ENCODE measurements at places on chromosomes 3 and 15. TPM values are rescaled to one million over a fixed set of nuclear protein-coding genes. Genes with fewer than 3 reads are reported as not detected.

DNA sequence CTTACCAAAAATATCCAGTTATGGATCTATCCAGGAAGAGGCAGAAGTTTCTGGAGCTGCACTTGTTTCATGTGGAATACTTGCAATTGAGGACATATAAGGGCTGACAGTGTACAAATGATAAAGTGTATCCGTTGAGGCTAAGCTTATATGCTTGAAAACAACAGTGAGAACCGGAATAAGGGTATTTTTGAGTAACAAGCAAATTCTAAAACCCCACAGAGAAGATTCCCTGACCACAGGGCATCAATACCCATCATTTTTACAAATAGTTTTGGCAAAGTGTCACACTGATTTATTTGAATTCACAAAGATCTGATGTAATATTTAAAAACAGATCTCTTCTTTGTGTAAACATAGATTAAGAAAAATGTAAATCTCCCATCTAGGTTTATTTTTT, 208.4 kb downstream of the FMN1 start:
- no peaks in the 10 kb centered on the region for H3K36me3 ChIP-seq
- no peaks in the 10 kb centered on the region for H3K27me3 ChIP-seq
- DNase-seq: no peak
- no peaks in the 10 kb centered on the region for H3K4me1 ChIP-seq
- H3K4me3 ChIP-seq: no peak overlapping the region
- H3K27ac ChIP-seq: no peak overlapping the region

- no peaks in the 10 kb centered on the region for H3K36me3 ChIP-seq
- no peak for DNase-seq
- no peak overlapping the region for H3K4me3 ChIP-seq
- H3K27me3 ChIP-seq: no peaks in the 10 kb centered on the region
- H3K27ac ChIP-seq: no peak overlapping the region
These were observed 17.3 kb upstream of the ATG7 start for GRCh38 chr3:11254876-11255275.

DNA sequence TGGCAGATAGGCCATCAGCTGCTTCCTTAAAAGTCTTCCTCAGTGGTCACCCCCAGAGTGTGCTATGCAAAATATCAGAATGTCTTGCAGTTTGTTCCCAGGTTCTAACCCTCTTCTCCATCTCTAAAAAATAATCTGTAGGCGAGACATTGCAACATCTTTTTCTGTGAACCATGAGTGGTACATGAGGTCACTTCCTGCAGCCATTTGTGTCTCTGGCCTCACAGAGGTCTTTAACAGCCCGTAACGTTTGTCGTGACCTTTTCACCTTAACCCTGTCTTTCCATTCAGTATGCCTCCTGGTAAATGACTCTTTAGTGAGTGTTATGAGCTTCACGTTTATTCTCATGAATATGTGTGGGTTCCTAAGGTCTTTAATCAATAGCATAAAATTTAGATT, 145.4 kb downstream of the KLHL25 start:
- peak overlapping the region; percentile 57 for H3K27ac ChIP-seq
- no peak for DNase-seq
- H3K36me3 ChIP-seq: peaks cover 46% of the 10 kb centered on the region
- H3K4me1 ChIP-seq: peaks cover 40% of the 10 kb centered on the region
- H3K4me3 ChIP-seq: no peak overlapping the region

DNA sequence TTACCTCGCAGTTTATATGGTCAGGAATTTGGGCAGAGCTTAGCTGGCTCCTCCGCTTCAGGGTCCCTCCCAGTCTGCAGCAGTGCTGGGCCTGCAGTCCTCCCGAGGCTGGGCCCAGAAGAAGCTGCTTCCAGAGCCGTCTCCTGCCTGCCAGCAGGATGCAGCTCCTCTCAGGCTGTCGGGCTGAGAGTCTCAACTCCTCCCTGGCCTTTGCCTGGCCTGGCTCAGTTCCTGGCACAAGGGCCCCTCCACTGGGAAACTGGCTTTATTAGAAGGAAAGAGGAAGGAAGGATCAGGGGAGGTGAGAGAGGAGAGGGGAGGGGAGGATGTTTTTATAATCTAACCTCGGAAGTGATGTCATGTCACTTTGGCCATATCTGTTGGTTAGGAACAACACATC, 72.8 kb downstream of the GABRG3 start:
- no peak for DNase-seq
- H3K36me3 ChIP-seq: no peaks in the 10 kb centered on the region
- H3K4me1 ChIP-seq: no peaks in the 10 kb centered on the region
- no peak overlapping the region for H3K4me3 ChIP-seq
- no peak overlapping the region for H3K27ac ChIP-seq
- no peaks in the 10 kb centered on the region for H3K27me3 ChIP-seq

DNA sequence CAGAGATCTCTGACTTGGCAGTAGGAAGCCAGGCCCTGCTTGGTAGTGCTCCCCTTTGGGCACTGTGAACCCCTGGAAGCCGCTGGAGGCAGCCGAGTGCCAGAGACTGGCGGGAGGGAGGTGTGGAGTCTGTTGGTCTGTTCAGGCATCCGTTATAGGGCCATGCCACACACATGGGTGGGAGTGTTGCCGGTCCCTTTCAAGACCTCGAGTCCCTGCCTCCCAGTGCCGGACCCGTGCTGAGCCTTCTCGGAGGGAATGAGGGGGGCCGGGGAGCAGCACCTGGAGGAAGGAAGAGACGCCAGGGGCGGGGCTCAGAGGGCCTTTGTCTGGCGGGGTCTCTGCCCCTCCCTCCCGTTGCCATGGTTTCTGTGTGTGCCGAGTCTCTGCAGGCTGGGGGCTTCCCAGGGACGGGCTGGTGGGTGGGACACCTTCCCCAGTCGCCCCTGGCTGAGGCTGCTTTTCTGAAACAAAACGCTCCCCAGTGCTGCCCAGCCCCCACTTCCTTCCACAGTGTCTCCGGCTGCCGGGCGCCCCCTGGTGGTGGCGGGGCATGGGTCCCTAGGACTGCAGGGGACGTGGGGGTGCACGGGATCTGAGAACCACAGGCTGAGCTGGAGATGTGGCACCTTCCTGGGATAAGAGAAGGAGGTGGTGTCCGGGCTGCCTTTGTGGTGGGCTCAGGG, 10.0 kb downstream of the GNAI2 start:
- peak; percentile 93 for DNase-seq
- peaks cover 2% of the 10 kb centered on the region for H3K36me3 ChIP-seq
- H3K4me1 ChIP-seq: peaks cover 99% of the 10 kb centered on the region

DNA sequence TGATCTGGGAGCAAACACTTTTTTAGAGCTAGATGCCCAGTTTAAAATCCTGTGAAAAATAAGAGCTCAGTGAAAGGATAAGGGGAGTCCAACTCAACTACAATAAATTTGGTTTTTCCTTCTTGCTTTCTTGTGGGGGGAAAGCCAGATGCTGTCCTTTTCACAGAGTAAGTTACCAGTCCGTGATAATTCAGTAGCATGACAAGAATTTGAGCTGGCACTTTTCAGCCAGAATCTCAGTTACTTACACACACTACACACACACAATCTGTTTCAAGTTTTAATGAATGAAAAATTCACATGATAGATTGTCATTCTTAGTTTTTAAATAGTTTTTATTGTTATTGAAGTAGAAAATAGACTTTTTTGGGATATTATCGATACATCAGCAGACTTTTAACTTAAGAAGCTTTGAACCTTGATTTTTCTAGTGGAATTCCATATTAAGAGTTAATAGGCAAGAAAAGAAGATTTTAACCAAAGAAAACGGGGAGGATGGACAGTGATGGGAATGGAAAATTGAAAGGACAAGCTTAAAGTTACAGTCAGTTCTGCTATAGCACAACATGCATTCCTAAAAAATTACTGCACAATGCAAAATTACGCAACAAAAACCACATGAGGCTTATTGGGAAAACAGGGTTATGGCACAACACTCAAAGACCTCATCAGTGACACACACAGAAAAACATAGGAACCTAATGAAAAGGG, 47.0 kb downstream of the PSMD6 start:
- H3K27ac ChIP-seq: peak overlapping the region; percentile 48
- no peak for DNase-seq
- H3K4me1 ChIP-seq: peaks cover 60% of the 10 kb centered on the region
- H3K36me3 ChIP-seq: peaks cover 11% of the 10 kb centered on the region
- H3K4me3 ChIP-seq: no peak overlapping the region
- no peaks in the 10 kb centered on the region for H3K27me3 ChIP-seq

- peaks cover 87% of the 10 kb centered on the region for H3K4me1 ChIP-seq
- no peak overlapping the region for H3K4me3 ChIP-seq
- H3K36me3 ChIP-seq: no peaks in the 10 kb centered on the region
- H3K27me3 ChIP-seq: no peaks in the 10 kb centered on the region
These were observed 11.1 kb upstream of the PLXND1 start for GRCh38 chr3:129617381-129618185.

DNA sequence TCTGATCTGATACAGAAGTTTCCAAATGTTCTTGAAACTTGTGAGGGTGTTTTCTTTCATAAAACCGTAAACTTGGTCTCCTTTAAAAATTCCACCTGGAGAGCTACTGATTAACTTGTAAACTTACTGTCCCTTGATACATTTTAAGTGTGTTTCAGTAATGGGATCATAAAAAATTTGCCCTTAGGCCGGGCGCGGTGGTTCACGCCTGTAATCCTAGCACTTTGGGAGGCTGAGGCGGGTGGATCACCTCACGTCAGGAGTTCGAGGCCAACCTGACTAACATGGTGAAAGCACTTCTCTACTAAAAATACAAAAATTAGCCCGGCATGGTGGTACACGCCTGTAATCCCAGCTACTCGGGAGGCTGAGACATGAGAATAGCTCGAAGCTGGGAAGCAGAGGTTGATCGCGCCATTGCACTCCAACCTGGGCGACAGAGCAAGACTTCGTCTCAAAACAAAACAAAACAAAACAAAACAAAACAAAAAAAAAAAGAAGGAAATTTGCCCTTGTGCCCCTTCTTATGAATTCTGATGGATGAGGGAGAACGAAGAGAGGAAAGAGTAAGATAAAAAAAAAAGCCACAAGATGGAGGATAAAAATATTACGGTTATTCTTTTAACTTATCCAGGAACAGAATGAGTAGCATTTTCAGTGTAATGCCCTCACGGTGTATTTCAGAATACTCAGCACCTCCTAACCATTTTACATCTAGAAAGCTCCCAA, 32.1 kb upstream of the AP4E1 start:
- no peaks in the 10 kb centered on the region for H3K36me3 ChIP-seq
- no peak for DNase-seq
- H3K27ac ChIP-seq: no peak overlapping the region
- H3K27me3 ChIP-seq: no peaks in the 10 kb centered on the region

GRCh38 chr3:170154569-170155143, 26.9 kb downstream of the PHC3 start:
- H3K4me3 ChIP-seq: no peak overlapping the region
- H3K36me3 ChIP-seq: no peaks in the 10 kb centered on the region
- peak overlapping the region; percentile 21 for H3K27ac ChIP-seq
- H3K27me3 ChIP-seq: no peaks in the 10 kb centered on the region
- peaks cover 16% of the 10 kb centered on the region for H3K4me1 ChIP-seq
- DNase-seq: no peak

- no peak overlapping the region for H3K4me3 ChIP-seq
- H3K4me1 ChIP-seq: no peaks in the 10 kb centered on the region
- H3K27me3 ChIP-seq: no peaks in the 10 kb centered on the region
- no peak for DNase-seq
- no peaks in the 10 kb centered on the region for H3K36me3 ChIP-seq
- H3K27ac ChIP-seq: no peak overlapping the region
These were observed 31.2 kb downstream of the ZPLD1 start for GRCh38 chr3:102466001-102466400.

- no peaks in the 10 kb centered on the region for H3K27me3 ChIP-seq
- peak overlapping the region; percentile 50 for H3K4me3 ChIP-seq
- DNase-seq: peak; percentile 99
- no peaks in the 10 kb centered on the region for H3K36me3 ChIP-seq
These were observed 70.0 kb upstream of the CGNL1 start for GRCh38 chr15:57306161-57306943.

DNA sequence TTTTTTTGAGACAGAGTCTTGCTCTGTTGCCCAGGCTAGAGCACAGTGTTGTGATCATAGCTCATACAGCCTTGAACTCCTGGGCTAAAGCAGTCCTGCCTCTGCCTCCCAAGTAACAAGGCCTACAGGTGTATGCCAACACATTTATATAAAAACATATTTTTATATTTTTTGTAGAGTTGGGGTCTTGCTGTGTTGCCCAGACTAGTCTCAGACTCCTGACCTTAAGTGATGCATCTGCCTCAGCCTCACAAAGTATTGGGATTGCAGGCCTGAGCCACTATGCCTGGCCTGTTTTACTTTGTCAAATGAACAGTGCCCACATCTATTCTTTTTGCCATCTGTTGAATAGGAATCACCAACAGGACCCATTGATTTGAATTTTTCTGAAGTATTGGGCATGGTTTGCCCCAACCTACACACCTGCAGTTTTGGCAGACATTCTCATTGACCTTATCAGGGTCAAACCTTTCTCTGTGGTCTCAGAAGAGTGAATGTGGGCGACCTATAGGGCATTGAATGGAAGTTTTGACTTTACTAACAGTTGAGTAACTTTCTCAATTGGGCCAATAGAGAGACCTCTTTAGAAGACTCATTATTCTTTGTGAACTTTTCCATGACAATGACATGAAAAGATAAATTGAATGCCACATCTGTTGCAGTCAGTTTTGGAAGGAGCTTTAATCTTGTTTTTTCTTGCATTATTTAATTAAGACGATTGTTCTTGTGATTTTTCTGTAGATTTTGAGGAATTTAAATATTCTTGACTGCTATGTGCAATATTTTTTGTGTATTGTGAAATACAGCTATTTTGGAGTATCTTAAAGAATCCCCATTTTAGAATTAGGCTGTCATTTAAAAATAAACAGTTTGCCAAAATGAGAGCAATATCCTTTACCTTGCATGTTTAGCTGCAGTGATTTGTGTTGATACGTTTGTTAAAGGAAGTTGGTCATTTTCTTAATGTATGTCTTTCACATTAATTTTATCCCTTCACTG, 2.7 kb downstream of the IREB2 start:
- H3K4me1 ChIP-seq: peaks cover 38% of the 10 kb centered on the region
- no peak overlapping the region for H3K27ac ChIP-seq
- H3K36me3 ChIP-seq: peaks cover 6% of the 10 kb centered on the region
- no peak for DNase-seq

- H3K27me3 ChIP-seq: no peaks in the 10 kb centered on the region
- DNase-seq: no peak
- H3K4me3 ChIP-seq: no peak overlapping the region
- no peaks in the 10 kb centered on the region for H3K36me3 ChIP-seq
These were observed 16.1 kb downstream of the PDZRN3 start for GRCh38 chr3:73608456-73609314.

DNA sequence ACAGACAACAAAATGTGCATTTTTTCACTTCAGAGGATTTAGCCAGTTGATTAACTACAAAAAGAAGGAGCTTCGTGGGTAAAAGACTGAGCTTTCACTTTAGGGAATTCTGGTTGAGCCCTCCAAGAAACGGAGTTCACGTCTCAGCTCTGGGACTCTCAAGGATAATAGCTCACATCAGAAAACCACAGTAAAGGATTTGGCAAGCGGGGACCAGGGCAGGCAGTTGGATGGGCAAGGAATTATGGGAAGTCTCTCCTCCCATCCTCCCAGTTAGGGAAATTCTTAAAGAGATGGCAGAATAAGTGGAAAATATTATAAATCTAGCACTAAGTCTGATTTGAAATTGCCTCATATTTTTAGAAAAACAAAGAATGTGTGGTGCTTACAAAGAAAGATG, 188.3 kb upstream of the EOMES start:
- H3K27me3 ChIP-seq: no peaks in the 10 kb centered on the region
- H3K27ac ChIP-seq: no peak overlapping the region
- no peak overlapping the region for H3K4me3 ChIP-seq
- no peaks in the 10 kb centered on the region for H3K4me1 ChIP-seq
- no peaks in the 10 kb centered on the region for H3K36me3 ChIP-seq

Gene CADPS
- 1.5 TPM for total RNA-seq

Gene A4GNT
- total RNA-seq: not detected
